ENCODE measurements at places on chromosomes 11 and 22. TPM values are rescaled to one million over a fixed set of nuclear protein-coding genes. Genes with fewer than 3 reads are reported as not detected.

MS4A8 gene
- not detected for total RNA-seq

OR6T1 gene
- not detected for total RNA-seq

LRRC74B gene
- not detected for total RNA-seq

MS4A6A gene
- total RNA-seq, result 111 TPM

KIF18A gene
- not detected for total RNA-seq

OR4A5 gene
- total RNA-seq, result not detected

ANO9 gene
- 2.7 TPM for total RNA-seq

DGAT2 gene
- total RNA-seq, result 3.4 TPM

DNA sequence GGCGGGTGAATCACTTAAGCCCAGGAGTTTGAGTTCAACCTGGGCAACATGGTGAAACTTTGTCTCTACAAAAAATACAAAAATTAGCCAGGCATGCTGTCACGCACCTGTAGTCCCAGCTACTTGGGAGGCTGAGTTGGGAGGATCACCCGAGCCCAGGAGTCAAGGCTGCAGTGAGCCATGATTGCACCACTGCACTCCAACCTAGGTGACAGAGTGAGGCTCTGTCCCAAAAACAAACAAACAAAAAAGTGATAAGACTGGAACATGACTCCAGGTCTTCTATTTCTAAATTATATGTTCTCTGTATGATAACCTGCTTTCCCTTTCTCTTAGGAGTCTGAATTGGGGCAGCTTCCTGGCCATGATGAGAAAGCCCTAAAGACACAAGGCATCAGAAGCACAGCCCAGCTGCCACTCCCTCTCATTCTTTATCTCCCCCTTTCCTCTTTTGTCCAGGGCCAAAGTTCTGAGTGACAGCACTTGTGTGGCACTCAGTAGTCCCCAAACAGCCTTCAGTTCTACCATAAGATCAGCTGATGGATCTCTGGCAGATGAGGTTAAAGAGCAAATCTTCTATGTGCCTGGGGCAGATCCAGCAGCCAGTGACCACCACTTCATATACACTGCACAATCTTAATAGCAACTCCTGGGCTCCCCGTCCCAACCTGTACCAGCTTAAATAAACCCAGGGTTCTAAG lies 136.0 kb downstream of the C11orf58 start:
- no peak for DNase-seq

DNA sequence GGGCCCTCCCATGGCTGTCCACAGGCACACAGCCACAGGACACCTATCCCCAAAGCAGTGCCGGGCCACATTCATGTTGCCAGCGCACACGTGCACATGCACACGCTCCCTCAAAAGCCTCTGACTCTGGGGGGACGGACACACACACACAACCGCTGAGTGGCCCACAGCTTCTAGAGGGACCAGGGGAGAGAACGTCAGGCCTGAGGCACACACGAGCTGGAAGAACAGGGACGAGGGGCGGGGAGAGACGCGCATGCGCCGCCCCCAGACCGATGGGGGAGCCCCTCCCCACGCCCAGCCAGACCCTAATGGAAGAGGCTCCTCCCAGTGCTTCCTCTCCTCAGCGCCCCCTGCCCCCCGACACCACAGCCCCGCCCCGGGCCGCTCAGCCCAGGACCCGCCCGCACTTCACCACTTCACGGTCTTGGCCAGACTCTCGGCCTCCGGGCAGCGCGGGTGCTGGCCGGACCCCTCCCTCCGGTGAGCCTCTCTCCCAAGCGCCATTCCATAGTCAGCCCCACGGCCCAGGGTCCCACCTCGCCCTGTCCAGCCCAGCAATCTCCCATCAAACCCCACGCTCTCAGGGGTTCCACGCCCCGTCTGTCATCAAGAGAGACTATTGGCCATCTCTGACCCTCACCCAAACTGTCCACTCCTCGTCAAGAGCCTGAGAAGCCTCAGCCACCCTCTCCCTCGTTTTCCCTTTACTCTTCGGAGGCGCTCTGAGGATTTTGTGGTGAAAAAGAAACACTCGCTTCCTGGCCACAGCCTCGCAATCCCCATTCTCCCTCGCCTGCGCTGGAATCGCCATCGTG lies 11.7 kb downstream of the NRXN2 start:
- DNase-seq, result no peak

GRCh38 chr11:65927904-65928397 lies 8.7 kb downstream of the DRAP1 start:
- no peak for DNase-seq

DNA sequence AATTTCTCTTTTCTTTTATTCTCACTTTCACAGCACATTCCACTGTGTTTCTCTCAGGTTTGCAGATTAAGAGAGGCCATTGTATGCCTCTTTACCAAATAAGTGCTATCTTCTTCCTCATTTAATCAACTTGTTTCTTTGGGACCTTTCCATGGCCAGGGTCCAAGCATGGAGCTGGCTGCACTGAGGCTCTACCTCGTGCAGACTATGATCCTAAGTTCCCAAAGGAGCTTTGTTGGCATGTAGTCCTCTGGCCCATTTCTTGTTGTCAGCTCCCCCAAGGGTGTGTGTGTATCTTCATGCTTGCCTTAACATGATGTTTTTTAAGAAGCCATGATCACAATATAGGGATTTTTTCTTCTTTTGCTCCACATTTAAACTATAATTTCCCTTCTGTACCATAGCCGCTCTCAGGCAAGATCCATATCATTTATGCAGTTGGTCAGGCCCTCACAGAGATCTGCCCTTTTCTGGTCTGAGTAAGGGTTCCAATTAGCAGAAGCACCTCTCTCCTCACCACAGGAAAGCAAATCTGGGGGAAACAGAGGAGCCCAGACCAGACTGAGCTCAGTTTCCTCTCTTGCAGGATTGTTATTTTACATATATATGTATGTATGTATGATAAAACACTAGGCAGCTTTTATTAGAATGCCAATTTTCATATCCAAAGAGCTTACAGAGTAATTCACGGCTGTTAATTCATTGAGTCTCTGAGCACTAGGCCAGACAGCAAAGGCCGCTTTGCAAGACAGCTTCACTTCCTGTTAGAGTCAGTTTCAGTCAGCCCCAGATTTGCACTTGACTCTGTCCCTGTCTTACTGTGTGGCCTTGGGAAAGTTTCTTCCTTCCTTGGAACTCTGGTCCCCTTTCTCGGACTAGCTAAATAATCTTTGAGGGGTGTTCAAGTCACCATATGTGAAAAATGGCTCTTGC lies 34.3 kb downstream of the CYB5R2 start:
- no peak for DNase-seq

DNA sequence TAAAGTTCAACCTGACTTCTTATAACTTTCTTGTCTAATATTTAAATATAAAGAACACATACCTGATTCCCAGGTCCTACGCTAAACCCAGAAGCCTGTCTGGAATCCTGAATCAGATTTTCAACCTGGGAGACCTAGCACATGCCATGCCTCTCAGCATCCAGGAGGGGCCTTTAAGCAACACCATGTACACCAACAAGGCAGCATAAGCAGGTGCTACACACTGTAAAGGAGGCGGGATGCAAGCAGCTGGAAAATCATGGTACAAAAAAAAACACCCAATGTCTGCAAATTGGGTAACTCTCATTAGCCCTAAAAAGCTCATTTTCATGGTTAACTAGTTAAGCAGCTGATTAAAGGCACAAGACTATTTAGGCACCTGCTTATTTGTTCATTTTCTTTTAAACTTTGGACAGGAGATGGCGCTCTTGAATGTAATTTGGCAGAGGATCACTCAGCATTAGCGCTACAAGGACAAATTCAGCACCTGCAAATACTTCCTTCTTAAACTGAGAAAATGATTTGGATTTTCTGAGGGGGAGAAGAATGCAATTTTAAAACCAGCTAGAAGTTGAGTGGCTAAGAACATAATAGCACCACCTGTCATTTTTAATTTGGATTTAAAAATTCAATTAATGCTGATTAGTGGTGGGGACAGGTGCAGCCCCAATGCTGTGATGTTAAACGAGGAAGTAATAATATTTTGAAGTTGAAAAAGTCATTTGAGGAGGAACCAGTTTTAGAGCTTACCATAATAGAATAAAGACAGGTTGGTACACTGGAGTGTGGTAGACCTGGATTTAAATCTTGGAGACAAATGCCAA lies 104.0 kb downstream of the FAR1 start:
- no peak for DNase-seq

DNA sequence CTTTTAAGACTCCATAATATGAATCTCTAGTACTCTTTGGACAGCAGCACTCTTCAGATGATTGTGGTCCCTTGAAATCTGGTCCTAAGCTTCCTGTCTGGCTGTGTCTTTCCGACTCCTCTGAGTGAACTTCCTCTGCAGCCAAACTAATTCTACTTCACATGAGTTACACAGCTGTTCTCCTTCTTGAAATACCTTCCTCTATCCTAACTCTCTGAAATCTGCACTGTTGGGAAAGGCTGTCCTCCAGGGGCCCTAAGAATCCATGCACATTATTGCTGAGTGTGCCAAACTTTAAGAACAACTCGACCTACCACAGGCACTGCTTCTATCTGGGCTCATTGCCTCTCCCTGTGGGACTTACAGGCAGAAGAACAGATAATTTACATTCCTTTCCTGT lies 217.3 kb upstream of the ARHGAP42 start:
- DNase-seq, result no peak

- DNase-seq, result no peak
Observed at GRCh38 chr11:120633616-120634393, 122.3 kb downstream of the GRIK4 start.

DNA sequence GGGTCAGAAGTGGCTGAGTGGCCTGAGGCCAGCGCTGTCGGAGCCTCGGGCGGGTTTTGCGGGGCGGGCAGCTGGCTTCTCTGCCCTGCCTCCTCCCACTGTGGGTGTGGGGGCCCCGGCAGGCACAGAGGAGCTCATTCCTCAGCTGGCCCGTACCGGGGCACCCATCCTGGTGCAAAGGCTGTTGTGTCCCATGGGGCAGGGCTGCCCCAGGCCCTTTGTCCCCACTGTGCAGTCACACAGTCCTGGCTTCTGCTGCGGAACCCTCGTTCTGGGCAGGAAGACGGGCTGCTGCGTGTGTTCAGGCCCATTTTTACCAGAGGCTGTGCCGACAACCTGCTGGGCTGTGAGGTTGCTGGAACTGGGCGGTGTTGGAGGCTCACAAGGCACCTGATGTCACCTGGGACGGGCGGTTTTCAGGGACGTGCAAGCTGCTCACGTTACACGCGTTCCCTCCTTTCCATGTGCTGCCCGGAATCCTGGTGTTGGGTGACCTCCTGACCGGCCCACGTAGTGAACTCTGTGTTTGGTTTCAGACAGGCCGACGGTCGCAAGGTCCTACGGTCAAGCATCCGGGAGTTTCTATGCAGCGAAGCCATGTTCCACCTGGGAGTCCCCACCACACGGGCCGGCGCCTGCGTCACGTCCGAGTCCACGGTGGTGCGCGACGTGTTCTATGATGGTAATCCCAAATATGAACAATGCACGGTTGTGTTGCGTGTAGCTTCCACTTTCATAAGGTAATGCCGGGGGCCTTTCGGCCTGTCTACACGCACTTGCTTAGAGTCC lies 5.2 kb downstream of the SELENOO start:
- no peak for DNase-seq

DNA sequence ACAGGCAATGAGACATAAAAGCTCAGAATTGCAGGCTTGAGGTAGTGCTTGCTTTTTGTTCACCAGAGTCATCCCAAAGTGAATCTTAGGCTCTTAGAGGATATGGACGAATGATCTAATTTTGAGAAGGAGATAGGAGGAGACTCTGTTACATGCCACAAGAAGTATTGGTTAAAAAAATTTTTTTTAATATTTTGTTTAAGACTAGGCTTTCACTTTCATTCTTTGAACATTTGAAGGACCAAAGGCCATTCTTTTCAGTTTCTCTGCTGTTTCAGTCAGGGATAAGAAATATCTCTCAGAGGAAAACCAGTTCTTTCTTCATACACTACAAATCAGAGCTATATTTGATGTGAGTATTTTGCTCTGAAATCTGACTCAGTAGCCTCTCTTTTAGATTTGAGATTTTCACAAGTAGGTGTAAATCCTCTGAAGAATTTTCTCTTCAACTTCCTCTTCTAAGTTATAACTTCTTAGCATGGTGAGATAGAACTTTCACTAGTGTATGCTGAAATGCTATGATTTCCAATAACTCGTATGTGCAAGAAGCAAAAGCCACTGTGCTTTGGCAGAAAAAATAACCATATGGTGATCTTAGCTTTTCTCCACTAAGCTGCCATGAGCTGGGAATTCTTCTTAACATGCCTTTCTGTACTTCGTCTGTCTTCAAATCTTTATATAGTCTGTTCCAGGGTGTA lies 24.1 kb upstream of the FAM181B start:
- DNase-seq, result no peak

DNA sequence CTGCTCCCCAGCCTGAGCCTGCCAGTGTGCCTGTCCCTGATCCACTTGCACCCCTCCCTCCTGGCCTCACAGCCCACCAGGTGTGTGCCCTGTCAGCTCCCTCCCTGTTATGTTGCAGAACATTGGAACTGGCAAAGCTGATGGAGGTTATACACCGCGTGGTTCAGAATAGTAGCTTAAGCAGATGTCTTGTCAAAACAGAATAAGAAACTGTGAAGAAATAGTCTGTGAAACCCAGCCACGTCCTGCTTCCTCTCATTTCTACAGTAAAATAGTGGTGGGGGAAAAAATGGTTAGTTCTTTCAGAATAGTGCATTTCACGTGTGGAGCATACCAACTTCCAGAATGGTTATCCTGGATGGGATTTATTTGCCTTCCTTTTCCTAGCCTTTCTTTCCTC lies 161.2 kb upstream of the NAV2 start:
- no peak for DNase-seq

GRCh38 chr11:102153082-102153481 lies 42.8 kb downstream of the YAP1 start:
- DNase-seq, result no peak

DNA sequence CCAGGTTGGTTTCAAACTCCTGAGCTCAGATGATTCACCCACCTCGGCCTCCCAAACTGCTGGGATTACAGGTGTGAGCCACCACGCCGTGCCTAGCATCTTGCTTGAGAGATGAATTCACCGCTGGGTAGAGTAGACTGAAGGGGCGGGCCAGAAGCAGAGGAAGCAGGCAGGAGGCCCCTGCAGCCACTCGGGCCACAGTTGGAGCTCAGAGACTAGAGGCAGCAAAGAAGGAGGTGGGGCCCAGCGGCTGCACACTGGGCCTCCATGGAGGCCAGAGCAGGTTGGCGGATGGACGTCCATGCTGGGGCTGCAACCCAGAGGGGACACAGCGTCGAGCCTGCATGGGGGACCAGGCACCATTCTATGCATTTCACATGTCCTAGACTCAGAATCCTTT lies 88.4 kb upstream of the FGF3 start:
- DNase-seq, result no peak
